CD4-positive, alpha-beta T cell treated with Interleukin-1 beta for 1 hour (primary cell): ENCODE measurements at places on chromosomes 1 and 21.

GRCh38 chr21:16587681-16588375 is 858.0 kb downstream of the USP25 start:
- no peak for DNase-seq

DNA sequence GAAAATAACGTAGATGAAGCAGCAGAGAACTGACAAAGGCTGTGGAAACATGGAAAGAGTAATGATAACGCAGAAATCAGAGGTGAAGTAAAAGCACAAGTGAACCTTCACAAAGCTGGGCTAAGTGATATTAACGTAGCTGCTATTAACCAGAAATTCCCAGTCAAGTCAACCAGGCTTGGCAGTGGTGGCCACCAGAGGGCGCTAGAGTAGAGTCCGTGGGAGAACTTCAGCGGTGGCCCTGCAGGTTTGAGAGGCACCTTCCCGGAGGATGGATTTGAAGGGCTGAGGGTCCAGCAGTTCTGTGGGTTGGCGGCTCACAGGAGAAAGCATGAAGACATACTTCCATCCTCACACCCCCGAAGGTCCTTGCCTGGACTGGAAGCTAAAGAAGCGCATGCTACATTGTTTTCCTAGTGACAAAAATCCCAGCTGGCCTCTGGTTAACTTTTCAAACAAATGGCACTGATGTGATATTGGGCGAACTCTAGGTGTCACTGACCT is 81.7 kb upstream of the ZNF648 start:
- peak; percentile 83 for DNase-seq

DNA sequence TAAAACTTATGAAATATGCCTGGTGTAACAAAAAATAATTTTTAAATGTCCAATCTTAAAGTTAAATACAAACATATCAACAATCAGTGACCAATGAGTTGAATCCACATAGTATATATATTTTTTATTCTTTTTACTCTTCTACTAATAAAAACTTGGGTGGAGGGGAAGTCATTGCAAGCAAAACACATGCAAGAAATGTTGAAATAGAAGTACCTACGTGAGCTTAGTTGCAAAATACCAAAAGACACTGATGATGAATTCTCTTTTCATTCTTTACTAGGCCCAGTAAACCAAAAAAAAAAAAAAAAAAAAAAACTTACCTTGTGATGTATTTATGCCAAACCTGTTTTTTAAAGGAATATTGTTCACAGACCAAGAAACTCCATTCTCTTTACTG is 26.4 kb upstream of the PLA2G4A start:
- DNase-seq = no peak

DNA sequence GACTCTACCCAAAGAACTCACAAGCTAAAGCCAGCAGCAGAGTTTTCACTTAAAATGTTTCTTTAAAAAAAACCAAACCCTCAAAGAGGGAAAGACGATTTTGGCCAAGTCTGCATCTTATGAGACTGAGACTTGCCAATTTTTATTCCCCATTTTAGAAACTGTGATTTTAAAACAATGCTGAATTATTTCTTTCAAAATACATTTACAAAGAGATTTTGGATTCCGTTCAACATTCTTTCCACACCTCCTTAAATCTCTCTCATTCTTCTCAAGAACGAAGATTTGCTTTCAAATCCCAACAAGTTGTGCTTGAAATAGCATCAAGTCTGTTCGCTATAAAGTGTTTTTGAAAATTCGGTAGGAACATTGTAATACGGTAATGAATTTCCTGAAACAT is 133.9 kb upstream of the VANGL1 start:
- no peak for DNase-seq

- DNase-seq = no peak
These were observed 50.0 kb downstream of the SLC37A1 start for GRCh38 chr21:42563686-42564085.

- no peak for DNase-seq
These were observed 94.1 kb downstream of the CLDN17 start for GRCh38 chr21:30072496-30072895.

DNA sequence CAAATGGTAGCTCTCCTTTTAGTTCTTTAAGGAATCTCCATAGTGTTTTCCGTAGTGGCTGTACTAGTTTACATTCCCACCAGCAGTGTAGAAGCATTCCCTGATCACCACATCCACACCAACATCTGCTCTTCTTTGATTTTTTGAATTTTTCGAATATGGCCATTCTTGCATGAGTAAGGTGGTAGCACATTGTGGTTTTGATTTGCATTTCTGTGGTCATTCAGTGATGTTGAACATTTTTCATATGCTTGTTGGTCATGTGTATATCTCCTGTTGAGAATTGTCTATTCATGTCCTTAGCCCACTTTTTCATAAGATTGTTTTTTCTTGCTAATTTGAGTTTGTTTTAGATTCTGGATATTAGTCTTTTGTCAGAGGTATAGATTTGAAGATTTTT is 84.6 kb upstream of the B3GALT2 start:
- no peak for DNase-seq

- DNase-seq = no peak
These were observed 53.0 kb upstream of the CNN3 start for GRCh38 chr1:94979656-94980581.

DNA sequence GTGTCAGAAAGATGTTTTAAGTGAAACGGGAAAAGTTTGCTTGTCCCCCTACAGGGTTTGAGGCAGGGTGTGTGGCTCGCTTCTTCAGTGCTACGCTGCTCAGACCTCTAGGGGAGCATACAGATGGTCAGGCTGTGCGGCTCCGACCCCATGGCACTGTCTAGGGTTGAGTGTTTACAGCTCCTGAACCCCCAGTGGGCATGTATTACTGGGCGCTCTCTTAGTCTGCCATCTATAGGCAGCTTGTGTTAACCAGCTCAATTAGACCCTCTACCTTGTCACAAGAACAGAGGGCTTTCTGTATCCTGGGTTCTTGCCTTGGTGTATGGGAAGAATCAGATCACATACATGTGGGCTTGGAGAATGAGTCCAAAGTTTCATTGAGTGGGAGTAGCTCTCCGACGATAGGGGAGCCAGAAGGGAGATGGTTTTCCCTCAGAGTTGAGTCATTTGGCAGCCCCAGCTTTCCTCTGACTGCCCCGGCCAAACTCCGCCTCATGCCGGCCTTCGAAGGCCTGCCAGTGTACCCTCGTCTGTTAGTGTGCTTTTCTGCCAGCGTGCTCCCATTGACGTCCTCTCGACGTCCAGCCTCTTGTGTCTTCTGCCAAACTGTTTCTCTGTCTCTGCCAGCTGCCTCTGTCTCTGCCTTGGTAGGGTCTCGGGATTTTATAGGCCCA is 38.6 kb upstream of the ADGRL4 start:
- DNase-seq = no peak

GRCh38 chr1:26360807-26361604 is 7.1 kb upstream of the CRYBG2 start:
- DNase-seq = no peak

- no peak for DNase-seq
These were observed 12.2 kb downstream of the ADAMTS5 start for GRCh38 chr21:26954662-26955121.

DNA sequence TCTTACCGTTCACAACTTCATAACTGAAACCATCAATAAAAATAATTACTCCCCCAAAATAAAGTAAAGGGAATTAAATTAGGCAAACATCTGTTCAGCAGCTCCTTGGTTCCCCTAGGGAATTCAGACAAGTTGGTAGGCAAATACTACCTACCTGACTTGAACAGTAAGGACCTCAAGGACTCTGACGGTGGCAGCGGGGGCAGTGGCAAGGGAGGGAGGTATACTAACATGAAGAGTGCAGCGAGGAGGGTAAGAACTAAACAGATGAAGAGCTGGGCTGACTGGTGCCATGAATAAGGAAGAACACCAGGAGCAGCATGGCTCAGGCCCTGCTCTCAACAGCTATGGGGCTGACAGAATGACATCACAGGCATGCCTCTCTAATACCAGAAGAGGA is 33.1 kb downstream of the MTOR start:
- no peak for DNase-seq

- DNase-seq = no peak
These were observed 112.1 kb downstream of the ROR1 start for GRCh38 chr1:63885899-63886298.

DNA sequence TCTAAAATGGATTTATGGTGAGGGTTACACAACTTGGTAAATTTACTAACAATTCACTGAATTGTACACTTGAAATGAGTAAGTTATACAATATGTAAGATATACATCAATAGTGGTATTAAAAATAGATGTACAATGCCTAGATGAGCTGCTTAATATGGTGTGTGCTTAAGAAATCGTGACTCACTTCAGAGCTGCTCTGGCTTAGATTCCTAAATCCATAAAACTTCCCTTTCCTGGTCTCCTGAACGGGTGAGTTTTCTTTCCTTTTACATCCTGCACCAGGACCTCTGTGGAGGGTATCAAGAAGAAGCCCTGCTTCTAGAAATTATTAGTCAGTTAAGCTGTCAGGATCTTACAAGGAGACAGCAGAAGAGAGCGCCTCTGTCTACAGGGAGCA is 30.4 kb downstream of the H3-3A start:
- DNase-seq = no peak
